CD4-positive, alpha-beta T cell (primary cell): ENCODE measurements at places on chromosomes 2 and 18.

DNA sequence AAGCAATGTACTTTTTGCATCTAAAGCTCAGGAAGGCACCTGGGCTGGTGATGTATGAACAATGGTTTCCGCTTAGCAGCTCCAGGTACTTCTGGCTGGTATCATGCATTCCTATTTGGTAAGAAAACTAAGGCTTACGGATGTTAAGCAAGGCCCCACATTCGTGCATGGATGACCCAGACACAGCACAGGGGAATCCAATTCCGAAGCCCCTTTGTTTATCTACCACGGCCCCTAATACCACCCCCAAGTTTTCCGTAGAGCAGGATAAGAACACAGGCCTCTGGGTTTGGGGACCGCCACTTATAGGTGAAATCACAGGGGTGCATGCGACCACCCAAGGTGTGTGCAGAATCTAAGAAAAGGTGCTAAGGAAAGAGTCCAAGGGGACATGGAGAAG lies 192.1 kb upstream of the ID2 start:
- DNase-seq, result no peak

DNA sequence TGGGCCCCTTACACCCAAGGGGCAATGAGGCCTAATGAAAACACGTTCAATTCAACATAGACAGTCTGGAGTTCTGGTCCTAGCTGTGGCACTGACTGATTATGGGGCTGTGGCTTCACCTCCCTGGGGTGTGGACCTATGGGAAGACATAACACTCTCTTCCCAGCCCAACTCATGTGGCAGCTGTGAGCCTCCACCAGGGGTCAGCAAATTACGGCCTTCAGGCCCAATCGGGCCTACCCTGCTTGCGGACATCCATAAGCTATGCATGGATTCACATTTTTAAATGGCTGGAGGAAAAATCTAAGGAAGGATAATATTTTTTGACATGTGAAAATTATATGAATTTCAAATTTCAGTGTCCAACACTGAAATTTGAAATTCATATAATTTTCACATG lies 101.3 kb downstream of the LOXHD1 start:
- peak; percentile 31 for DNase-seq

DNA sequence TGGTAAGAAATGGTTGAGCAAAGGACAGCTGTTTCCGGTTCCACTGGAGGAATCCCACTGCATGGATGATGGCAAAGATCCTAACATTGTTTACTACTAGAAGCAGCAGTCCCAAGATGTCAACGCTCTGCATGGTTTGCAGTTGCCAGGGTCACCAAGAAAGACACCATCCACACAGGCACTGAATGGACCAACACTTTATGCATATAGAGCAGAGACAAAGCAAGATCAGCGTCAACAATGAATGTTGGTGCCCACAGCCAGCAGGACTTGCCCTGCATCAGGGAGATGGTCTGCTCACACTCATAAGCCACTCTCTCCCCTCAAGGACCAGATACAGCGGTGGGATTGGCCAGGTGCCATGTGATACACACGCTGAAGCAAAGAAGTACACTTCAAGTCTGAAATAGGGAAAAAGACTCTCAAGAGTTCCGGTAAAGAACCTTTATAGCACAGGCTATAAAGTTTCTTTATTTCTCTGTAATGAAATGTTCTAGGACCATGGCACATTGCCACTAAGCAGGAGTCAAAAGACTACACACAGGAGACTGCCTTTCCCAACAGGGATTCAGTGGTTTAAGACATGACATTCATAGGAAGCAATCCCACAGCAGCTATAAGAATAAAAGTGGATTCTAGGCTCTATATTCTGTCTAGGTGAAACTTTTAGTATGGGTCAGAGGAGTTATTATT lies 133.2 kb upstream of the EPHA4 start:
- no peak for DNase-seq

DNA sequence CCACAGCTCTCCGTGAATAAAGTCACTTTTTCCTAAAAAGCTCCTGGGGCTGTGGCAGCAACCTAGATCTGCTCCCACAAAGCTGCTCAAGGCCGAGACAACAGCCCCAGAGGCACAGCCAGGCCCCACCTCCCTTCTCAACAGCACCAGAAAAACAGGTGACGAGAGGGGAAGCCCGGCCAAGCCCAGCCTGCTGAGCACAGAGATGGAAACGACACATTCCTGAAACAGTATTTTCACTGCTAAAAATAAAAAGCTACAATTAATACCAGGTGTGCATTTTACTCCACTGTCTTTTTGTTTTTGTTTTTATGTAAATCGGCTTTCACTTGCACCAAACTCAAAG lies 199.3 kb downstream of the HDAC4 start:
- DNase-seq, result no peak

DNA sequence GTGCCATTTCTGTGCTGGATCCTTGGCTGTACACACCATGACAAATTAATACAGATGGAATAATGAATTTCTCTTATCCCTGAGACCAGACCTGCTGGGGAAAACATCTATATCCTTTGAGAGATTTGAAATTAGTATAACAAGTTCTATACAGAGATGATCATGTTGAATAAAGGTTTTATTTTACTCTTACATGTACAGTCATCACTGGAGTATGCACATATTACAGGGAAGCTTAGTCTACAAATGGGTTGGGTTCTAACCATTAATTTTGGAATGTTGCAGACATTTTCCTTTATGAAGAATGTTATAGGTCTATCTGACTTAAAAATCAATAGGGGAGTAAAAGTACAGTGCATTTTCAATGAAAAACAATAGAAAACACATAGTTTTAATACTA lies 29.9 kb upstream of the MMADHC start:
- no peak for DNase-seq

DNA sequence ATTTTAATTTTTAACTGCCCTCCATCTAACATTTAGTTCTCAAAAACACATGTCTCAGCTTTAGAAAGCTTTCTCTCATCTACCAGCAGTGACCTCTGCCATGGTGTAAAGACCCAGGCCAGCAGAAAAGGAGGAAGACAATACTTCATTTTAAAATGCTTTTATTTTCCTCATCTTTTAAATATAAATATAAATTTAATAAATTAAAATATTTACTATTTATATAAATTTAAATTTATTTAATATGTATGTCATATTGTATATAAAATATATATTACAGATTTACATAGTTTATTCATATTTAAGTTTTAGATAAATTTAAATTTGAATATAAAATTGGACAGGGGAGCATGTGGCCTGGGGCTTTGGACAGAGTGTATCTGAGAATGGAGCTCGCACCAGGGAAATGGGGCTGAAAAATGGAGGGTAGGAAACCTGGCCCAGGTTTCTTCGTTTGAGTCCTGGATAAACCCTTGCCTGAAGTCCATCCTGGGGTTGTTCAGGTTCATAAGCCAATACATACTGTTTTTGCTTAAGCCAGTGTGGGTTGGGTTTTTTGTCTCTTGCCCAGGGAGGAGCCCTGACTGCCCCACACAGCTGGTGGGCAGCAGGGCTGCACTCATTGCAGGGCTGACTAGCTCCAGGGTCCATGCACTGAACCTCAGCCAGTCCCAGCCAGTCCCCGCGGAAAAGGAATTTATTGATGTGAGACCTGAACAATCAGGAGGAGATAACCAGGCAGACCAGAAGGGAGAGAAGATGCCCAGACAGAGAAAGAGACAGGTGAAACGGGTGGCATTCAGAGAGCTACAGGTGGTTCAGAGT lies 77.3 kb upstream of the LAPTM4A start:
- DNase-seq, result no peak

DNA sequence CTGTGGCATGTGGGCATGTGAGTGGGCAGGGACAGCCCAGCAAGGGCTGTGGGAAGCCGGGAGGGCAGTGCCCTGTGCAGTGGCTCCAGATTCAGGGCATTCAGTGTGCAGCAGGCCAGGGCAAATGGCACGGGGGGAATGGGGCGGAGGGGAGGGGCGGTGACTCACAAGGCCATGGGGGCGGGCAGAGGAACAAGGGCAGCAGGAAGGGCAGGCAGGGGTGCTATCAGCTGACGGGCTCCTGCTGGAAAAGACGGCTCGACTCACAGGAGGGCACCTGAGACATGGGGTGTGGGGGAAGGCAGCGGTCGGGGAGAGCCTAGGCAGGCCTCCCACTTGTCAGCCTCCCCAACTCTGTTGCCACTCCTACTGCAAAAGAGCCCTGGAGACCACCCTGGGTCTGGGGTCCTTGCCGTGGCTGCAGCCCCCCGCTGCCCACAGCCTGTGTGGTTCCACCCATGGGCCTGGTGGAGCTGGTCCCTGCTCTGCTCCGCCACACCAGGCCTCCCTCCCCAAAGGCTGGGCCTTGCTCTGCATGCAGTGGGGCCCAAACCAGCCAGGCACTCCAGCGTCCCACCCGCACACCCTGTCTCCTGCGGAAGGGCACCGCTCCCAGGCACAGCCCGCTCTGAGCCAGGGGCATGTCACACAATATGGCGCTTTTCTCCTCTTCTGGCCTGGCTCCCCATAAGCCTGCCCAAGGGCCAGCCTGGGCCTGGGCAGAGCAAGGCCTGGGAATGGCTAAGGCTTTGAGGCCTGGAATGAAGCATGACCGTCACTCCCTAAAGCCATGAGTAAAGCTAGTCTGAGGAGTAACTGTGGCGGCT lies 25.9 kb downstream of the HS6ST1 start:
- DNase-seq, result no peak

DNA sequence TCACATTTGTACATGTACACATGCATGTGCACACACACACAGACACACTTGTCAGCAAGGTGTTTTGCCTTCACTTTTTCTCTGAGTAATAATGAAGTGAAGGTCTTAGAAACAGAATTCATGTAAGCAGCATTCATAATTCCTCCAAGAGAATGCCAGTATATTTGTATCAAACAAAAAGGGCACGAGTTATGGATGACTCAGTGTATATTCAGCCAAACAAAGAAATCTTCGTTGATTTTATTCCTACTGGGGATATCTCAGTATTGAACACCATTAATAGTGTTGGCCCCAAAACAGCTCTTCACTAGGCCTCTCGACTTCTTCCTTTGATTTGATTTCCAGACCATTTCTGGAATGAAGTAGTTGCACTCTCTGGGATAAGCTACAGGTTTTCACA lies 125.3 kb downstream of the PIK3C3 start:
- no peak for DNase-seq

DNA sequence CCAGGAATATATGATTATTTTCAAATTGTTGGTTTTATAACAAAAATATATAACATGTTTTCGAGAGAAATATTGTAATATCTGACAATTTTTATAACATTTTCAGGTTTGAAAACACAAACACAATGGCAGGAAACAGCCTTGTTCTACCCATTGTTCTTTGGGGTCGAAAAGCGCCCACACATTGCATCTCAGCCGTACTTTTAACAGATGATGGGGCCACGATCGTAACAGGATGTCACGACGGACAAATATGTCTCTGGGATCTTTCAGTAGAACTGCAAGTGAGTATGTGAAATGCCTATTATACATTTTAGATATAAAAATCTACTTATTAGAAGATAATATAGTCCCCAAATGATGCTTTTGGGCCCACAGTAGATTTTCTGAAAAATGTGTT lies 21.2 kb downstream of the WDR7 start:
- DNase-seq, result no peak

GRCh38 chr2:54845514-54845913 lies 122.1 kb downstream of the EML6 start:
- no peak for DNase-seq

DNA sequence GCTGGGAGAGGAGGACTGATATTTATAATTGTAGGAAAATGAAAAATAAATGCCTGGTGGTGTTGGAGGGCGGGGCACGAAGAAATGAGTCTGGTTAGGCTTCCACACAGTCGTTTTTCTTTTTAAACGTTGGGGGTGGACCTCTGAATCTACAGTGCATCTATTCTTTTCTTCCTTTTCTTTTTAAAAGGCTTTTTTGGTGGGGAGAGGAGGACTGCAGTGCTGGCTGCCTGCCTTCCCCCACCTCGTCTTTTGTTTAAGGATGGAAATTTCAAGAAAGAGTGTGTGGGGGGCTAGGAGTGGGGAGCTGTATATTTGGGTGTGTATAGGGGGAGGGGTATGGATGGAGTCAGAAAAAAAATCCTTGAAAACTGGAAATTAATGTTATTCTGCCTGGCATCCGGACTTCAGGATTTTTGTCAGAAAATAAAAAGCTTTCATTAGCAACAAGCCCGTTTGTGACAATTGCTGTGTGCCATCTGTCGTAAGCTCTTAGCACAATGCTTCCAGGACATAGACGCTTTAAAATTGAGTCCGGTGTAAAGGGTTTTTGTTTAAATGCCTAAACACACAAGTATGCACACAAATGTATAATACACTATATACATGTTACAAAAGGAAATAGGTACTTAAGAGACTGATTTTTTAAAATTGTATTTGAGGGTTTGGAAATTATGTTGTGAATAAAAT lies 1.1 kb downstream of the MAP2 start:
- DNase-seq, result no peak
